ENCODE measurements at places on chromosomes 5 and 9.

GRCh38 chr5:124843596-124843899 is 97.1 kb upstream of the ZNF608 start:
- no peak for DNase-seq

DNA sequence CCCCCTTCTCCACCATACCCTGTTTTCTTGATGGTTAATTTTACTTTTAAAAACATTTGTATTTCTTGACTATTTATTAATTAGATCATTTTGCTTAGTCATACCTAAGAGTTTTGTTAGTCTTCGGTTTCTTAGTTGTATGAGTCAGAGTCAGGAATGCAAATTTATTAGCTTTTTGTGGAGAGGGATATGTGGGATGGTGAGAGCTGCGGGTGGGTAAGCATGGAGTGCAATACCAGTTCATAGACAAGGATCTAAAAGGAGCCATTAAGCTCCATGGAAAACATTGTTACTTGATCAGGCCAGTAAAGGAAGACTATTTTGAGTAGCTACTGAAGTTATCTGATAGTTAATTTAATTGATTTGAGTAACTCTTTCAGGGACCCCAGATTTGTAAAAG is 77.5 kb downstream of the ZSWIM6 start:
- no peak for DNase-seq

- DNase-seq, result no peak
Observed at GRCh38 chr5:169870211-169870610, 110.1 kb downstream of the INSYN2B start.

DNA sequence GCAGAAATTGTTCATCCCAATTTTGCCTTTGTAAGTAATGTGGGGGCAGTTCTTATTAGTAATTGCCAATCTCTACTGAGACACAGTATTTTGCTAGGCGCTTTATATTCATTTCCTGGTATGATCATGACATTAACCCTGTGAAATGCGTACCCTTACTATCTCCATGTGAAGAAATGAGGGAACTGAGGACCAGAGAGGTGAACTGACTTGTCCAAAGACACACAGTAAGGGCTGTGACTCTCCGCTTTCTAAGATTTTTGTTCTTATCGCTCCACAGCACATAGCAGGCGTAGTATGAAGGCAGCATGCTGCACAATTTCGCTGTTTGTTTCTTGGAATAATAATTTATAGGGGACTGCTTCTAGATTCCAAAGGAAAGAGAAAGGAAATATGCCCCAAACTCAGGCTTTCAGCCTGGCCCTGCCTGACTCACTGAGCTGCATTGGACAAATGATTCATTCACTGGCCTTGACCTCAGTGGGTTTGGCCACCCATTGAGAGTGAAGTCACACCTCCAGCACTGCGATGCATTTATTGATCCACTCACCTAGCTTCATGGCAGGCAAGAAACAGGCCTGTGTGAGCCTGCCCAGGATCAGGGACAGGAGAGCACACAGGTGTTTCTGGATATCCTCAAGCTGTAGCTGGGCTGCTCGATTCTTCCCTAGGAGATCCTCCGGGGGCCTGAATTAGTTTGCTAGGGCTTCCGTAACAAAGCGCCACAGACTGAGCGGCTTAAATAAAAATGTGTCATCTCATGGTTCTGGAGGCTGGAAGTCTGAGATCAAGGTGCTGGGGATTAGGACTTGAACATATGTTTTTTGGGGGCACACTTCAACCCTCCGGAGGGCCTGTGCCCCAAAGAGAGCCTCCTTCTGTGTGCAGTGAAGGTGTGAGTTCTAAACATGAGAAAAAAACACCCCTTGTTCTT is 7.2 kb upstream of the DUSP1 start:
- no peak for DNase-seq

GRCh38 chr5:174844971-174845370 is 120.6 kb downstream of the MSX2 start:
- no peak for DNase-seq

- no peak for DNase-seq
Observed at GRCh38 chr5:133285583-133286021, 233.8 kb downstream of the HSPA4 start.

DNA sequence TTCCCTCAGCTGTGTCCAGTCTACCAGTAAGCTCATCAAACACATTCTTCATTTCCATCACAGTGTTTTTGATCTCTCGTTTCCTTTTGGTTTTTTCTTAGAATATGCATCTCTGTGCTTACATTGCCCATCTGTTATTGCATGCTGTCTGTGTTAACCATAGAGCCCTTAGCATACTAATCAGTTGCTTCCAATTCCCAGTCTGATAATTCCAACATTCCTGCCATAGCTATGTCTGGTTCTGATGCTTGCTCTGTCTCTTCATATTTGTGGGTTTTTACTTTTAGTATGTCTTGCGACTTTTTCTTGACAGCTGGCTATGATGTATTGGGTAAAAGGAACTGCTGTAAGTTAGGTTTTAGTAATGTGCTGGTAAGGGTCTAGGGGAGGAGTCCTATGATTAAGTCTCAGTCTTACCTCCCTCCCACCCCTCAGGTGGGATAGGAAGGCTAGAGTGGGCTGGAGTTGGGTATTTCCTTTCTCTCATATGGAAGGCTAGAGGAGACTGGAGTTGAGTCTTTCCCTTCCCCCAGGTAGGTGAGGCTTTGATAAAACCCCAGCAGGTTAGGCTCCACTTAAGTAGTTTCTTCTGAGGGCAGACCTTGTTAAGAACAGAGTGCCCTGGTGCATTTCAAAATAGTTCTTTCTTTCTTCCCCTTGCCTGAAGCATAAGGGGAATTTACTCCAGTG is 99.1 kb upstream of the RASGRF2 start:
- DNase-seq, result no peak

GRCh38 chr9:14529629-14530028 is 163.6 kb downstream of the ZDHHC21 start:
- DNase-seq, result no peak

- DNase-seq, result no peak
Observed at GRCh38 chr5:111585291-111585690, 73.0 kb upstream of the STARD4 start.

- DNase-seq, result no peak
Observed at GRCh38 chr5:63194126-63194525, 615.5 kb downstream of the LRRC70 start.

GRCh38 chr5:157080286-157080685 is 21.4 kb upstream of the HAVCR1 start:
- DNase-seq, result no peak

DNA sequence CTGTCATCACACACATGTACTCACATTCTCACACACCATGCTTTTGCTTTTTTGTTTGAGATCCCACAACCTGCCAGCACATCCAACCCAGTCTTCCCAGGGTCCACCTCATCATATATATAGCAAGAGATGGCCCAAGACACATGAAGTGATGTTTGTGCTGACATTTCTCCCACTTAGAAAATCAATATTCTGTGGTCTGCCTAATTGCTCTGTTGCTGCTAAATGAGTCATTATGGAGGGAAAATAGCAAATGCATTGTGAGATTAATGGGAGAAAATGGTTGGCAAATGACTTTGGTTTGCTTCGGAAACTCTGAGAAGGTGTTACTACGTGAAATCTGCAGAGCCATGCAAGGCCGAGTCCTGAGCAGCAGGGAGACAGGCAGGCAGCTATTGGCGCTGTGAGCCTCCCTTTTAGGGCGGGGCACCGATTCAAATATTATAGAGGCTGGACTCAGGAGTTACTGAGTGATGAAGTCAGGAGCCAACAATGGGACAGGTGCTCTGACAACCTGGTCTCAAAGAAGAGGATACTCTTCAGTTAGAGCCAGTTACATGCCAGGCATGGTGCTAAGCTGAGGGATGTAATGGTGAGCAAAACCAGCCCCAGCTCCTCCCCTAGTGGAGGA is 62.8 kb downstream of the DAB2IP start:
- no peak for DNase-seq

GRCh38 chr9:8106362-8106761 is 306.8 kb upstream of the DMAC1 start:
- DNase-seq, result no peak
